CD4-positive, alpha-beta T cell treated with Interleukin-2 at 100 ng/mL for 4 hours (primary cell): ENCODE measurements at places on chromosomes 7 and 10.

- no peak for DNase-seq
These were observed 14.8 kb upstream of the PRKAR1B start for GRCh38 chr7:741850-742249.

DNA sequence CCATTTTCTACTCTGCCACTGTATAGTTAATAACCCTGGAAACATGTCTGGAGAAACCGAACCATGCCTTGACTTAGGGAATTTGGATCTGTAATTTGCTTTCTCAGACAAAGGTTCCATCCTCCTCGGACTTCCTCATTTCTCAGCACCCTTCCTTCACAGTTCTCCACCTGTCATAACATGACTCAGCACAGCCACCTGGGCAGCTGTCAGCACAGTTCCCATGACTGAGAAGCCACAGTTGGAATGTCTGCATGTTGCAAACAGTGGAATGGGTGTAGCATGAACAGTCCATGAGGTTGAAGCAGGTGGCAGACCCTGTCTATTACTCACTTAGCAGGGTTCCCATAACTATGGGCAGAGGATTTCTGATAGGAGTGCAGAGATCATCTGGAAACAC lies 634 bp upstream of the OR9A4 start:
- no peak for DNase-seq

- DNase-seq, result no peak
These were observed 98.5 kb upstream of the NPS start for GRCh38 chr10:127450644-127451043.

DNA sequence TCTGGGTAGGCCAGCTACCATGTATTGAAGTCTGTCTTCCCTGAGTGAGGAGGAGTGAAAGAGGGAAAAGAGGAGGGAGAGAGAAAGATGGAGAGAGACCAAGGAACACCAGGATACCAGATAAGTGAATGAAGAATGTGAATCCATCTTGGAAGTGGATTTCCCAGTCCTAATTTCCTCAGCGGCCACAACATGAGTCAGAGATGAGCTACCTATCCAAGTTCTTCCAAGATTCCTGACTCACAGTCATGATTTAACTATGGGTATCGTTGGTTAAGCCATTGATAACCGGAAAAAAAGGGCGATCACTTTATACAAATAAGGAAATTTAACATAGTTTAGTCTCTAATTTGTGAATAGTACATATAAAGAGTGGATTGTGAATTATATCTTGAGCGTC lies 561.8 kb downstream of the ATRNL1 start:
- DNase-seq, result no peak

- DNase-seq, result no peak
These were observed 387.1 kb downstream of the INHBA start for GRCh38 chr7:41315764-41316163.

- no peak for DNase-seq
These were observed 1020.0 kb upstream of the GHITM start for GRCh38 chr10:83119346-83119745.

DNA sequence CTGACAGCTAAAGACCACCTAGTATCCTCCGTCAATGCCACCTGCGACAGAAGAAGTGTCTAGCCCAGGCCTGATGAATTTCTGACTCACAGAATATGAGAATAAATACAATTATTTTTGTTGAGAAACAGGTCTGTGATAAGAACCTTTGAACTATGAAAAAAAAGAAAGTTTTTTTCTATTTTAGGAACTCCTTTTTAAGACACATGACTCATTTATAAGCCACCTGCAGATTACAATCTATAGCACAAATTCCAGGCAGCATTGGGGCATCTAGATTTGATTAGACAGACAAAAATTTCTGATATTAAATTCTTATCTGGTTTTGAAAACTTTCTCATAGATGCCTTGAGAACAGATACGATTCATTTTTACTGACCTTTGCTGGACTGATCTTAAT lies 256.7 kb upstream of the LYZL1 start:
- DNase-seq, result no peak

DNA sequence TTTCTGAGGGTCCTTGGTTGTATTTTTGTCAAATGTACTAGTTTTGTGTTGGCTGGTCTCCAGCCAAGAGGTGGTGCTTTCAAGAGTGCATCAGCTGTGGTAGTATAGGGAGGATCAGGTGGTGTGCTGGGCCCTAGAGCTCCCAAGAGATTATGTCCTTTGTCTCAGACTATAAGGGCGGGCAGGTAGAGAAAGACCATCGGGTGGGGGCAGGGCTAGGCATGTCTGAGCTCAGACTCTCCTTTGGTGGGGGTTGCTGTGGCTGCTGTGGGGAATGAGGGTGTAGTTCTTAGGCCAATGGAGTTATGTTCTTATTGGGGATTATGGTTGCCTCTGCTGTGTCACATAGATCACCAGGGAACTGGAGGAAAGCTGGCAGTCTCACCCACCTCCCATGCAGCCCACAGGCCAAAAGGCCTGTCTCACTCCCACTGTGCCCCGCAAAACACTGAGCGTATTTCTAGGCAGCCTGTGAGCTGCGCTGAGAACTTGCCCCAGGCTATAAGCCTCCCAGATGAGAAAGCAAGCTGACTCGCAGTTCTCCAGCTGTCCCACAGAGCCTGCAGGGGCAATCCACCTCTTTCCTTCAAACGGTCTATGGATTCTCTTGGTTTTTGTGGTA lies 1066.7 kb downstream of the GRM8 start:
- no peak for DNase-seq

DNA sequence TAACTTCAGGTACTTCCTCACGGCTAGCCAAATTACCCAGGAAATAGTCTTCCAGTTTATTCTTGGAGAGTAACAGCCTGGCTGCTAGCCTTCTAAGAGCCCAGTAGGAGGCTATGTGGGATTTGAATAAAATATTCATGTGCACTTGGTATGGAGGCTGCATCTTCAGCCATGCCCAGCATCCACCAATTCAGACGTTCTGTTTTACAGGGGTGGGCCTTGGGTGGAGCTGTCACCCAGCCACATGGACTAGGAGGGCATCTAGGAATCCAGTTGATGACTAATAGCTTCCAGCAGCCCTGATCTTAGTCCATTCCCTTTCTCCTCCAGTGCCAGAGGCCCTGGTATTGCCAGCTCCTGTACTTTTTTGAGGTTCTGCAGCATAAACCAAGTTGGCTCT lies 66.3 kb upstream of the ZRANB1 start:
- no peak for DNase-seq

GRCh38 chr10:125035136-125035535 lies 93.2 kb downstream of the ZRANB1 start:
- DNase-seq, result no peak

DNA sequence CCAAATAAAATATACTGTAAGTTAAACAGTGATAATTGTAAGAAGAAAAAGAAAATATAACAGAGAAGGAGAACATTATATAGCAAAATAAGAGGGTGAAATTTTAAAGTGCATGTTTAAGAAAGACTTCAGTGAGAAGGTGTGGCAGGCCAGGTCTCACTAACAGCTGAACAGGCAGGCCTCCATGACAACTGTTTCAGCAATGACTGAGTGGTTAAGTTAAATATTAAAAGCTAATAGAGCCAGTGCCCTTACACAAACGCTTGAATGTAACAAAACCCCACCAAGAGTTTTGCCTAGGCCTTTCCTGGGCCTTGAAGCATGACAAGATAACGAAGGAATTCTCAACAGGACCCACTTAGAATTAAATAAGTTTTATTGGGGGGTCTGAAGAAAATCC lies 32.6 kb downstream of the CFAP43 start:
- no peak for DNase-seq

GRCh38 chr10:102814453-102814871 lies 22.8 kb downstream of the CYP17A1 start:
- DNase-seq, result no peak
